ENCODE measurements at places on chromosomes 11 and 22. TPM values are rescaled to one million over a fixed set of nuclear protein-coding genes. Genes with fewer than 3 reads are reported as not detected.

- DNase-seq, result peak; percentile 81
- H3K4me1 ChIP-seq, result peaks cover 4% of the 10 kb centered on the region
- H3K27me3 ChIP-seq, result no peaks in the 10 kb centered on the region
- no peak overlapping the region for H3K4me3 ChIP-seq
- no peaks in the 10 kb centered on the region for H3K36me3 ChIP-seq
- no peak overlapping the region for H3K27ac ChIP-seq
These were observed 62.7 kb upstream of the NECTIN1 start for GRCh38 chr11:119791701-119792151.

DNA sequence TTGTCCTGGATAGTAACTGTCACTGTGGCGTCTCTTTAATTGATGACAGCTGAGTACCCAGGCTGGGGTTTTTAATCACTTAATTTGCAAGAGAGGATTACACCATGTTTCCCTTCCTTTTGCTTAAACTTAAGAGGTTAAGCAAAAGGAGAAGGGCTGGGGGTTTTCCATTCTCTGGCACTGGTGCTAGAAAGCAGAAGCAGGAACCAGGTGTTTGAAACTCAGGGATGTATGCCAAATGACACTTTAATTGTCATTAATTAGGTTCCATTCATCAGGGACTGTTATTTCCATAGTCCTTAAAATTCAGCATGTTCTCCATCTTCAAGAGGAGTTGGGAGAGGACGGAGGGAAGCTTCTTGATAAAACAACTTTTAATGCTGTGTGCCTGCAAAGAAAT is 746.2 kb downstream of the NELL1 start:
- no peak overlapping the region for H3K4me3 ChIP-seq
- no peaks in the 10 kb centered on the region for H3K4me1 ChIP-seq
- no peak for DNase-seq
- no peaks in the 10 kb centered on the region for H3K36me3 ChIP-seq
- H3K27me3 ChIP-seq, result no peaks in the 10 kb centered on the region

DNA sequence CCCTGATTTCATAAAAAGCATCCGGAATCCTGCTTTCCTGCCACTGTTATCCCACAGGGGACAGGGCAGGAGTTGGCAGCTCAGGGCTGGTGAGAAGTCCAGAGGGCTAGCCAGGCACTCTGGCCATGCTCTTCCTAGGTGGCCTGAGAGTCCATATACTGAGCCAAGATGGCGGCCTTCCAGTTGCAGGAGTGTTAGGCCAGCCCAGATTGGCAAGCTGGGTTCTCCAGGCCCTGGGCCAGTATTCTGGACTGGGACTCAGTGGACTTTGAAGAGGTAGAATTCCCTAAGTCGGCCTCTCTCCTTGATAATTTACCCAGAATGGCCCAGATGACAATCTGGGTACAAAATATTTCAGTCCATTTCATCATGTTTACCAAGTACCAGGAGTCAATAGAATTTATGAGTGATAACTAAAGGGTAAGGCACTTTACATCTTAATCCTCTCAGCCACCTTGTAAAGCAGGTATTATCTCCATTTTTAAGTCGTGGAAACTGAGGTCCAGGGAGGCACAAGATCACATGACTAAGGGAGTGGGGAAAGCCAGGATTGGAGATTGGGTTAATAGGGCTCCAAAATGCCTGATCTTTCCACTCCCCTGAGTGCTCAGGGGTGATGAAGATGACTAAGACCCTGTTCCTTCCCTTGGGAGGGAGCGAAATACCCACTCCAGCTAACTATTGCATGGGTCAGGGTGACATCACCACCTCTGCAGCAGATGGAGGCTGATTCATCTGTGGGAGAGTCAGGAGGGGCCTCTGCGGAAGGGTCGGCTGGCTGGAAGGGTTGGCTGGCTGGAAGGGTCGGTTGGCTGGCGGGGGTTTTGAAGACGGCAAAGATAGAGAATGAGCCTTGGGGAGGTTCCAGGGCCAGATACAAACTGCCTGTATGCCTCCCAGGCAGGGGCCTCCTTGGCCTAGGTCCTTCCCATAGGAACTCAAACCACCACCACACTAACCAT is 1.2 kb upstream of the MICALL1 start:
- H3K27ac ChIP-seq, result peak overlapping the region; percentile 54
- H3K4me1 ChIP-seq, result peaks cover 8% of the 10 kb centered on the region
- DNase-seq, result no peak
- no peaks in the 10 kb centered on the region for H3K36me3 ChIP-seq

DNA sequence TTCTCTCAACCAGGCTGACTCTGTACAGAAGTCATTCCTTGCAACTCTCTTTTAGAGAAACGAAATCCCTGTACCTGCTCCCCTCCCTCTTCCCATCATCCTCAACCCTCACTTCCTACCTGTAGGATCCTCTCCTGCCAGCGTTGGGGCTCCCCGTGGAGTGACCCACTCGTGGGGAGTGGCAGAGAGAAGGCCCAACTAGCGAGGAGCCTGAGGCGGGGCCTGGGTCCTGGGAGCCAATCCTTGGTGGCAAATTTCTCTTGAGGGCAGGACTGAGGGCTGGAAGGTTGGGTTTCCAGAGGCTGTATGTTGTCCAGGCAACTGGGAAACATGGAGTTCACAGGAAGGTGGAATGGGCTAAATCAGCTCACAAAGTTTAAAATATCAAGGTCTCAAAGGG is 10.4 kb downstream of the NHERF4 start:
- H3K36me3 ChIP-seq, result no peaks in the 10 kb centered on the region
- DNase-seq, result no peak
- H3K4me3 ChIP-seq, result no peak overlapping the region
- no peak overlapping the region for H3K27ac ChIP-seq
- no peaks in the 10 kb centered on the region for H3K27me3 ChIP-seq

DNA sequence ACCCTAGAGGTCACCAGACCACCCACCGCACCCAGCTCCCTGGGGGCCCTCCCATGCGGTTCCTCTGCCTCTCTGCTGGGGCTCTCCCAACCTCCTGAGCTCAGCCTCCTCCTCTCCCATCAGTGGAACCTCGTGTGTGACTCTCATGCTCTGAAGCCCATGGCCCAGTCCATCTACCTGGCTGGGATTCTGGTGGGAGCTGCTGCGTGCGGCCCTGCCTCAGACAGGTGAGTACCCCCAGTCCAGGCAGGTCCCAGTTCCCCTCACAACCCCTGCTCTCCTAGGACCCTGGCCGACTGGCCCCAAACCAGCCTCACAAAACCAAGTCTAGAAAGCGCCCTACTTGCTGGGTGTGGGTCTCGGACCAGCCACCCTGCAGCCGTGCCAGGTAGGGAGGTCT is 1.6 kb downstream of the SLC22A12 start:
- H3K27me3 ChIP-seq, result no peaks in the 10 kb centered on the region
- no peaks in the 10 kb centered on the region for H3K4me1 ChIP-seq
- H3K4me3 ChIP-seq, result no peak overlapping the region
- no peak overlapping the region for H3K27ac ChIP-seq
- no peaks in the 10 kb centered on the region for H3K36me3 ChIP-seq
- no peak for DNase-seq

Gene TRPC6
- total RNA-seq, result 10.7 TPM

DNA sequence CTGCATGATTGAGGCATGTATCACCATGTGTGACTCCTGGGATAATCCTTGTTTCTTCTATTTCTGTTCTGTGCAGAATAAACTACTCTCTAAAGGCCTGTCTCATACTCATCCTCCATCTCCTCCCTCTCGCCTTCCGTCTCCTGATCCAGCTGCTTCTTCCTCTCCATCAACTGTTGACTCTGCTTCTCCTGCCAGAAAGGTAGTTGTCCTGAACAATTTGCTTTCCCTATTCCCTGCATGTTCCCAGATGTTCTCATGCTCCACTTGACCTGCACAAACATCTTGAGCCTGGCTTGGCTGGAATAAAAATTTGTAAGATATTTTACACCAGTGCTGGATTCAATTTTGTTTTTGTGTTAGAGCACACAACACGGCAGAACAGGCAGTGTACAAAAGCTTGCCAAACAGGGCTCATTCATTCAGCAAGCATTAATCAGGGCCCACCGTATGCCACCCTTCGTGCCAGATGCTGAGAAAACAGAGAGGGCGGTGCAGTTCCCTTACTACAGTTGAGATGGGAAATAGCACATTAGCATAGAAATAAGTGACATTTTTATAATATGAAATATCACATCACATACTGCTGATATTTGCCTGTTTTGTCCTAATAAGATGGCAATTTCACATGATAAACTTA is 133.3 kb upstream of the PARVA start:
- H3K4me1 ChIP-seq, result peaks cover 8% of the 10 kb centered on the region
- H3K27ac ChIP-seq, result no peak overlapping the region
- no peak overlapping the region for H3K4me3 ChIP-seq
- H3K27me3 ChIP-seq, result no peaks in the 10 kb centered on the region
- peaks cover 9% of the 10 kb centered on the region for H3K36me3 ChIP-seq

DNA sequence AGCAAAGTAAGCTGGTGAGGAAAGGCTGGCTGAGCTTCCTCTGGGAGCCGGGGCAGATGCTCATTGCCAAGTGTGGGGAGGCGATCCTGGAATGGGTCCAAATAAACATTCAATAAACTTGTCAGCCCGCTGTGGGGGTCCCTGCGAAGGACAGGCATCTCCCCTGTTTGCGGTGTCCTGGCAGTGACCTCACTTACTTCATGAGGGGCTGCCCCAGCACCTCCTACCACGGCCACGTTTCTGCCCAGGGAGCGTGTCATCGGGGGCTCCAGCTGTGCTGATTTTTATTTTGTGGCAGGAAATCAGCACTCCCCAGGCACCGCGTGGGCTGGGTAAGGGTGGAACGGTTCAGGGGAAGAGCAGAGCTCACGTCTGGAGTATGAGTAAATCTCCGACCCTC is 493.9 kb upstream of the B3GAT1 start:
- H3K27me3 ChIP-seq, result no peaks in the 10 kb centered on the region
- H3K4me3 ChIP-seq, result no peak overlapping the region
- H3K4me1 ChIP-seq, result no peaks in the 10 kb centered on the region
- DNase-seq, result no peak

DNA sequence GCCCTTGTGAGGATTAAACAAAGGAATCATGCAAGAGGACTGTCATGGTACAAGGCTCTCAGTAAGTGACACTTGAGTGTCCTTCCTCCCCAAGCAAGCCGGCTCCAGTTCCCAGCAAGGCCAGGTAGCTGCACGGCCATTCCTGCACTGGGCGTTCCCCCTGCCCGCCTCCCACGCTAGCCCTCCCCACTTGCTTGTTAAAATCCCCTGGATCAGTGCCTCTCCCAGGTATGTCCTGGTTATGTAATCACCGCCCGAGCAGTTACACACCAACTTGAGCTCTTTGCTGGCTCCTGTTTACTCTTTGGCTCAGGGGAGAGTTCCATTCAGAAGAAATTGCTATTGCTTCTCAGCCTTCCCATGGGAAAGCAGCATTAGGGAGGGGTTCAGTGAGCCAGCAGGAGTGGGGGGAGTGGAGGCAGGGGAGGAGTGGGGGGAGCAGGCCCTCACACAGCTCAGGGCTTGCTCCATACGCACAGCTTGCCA is 19.4 kb upstream of the MYEOV start:
- H3K27me3 ChIP-seq, result no peaks in the 10 kb centered on the region
- DNase-seq, result peak; percentile 78
- peak overlapping the region; percentile 68 for H3K27ac ChIP-seq
- no peak overlapping the region for H3K4me3 ChIP-seq
